ENCODE measurements at places on chromosomes 13 and 19. TPM values are rescaled to one million over a fixed set of nuclear protein-coding genes. Genes with fewer than 3 reads are reported as not detected.

Gene RXFP2
- 0.16 TPM for total RNA-seq

GRCh38 chr19:597406-598315 lies 8.0 kb downstream of the HCN2 start:
- no peak for DNase-seq

- DNase-seq = no peak
Observed at GRCh38 chr19:14248578-14249011, 42.6 kb upstream of the ADGRL1 start.

DNA sequence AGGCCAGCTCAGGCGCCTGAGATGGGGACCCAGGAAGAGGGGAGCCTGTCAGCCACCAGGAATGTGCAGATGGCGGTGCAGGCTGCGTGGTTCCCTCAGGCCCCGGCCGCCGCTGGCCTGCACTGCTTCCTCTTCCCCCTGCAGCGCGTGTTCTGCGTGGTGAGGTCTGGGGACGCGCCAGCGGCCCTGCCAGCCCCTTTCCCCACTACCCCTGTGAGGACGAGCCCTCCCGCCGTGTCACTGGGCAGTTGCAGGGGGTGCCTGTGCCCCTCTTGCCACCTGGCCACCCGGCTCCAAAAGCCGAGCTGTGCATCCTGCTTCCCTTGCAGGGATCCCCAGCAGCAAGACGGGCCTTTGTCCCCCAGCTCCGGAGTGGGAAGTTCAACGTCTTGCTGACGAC lies 58.4 kb downstream of the SMARCA4 start:
- no peak for DNase-seq
